ENCODE measurements at places on chromosomes 6 and 20.

DNA sequence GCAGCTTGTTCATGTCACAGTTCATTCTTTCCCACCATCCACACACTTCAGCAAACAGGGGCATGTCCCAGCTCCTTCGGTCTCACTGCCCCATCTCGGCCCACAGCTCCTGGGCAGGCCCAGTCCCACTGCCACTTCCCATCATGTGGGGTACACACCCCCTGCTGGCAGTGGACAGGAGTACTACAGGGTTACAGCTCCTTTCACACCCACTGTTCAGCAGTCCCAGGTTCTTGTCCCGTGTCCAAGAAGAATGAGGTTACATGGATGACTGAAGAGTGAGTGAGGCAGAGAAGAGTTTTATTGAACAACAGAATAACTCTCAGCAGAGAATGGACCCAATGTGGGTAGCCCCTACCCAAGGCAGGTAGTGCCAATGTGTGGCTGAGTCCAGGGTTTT, 77.8 kb upstream of the SMLR1 start:
- DNase-seq, result no peak

DNA sequence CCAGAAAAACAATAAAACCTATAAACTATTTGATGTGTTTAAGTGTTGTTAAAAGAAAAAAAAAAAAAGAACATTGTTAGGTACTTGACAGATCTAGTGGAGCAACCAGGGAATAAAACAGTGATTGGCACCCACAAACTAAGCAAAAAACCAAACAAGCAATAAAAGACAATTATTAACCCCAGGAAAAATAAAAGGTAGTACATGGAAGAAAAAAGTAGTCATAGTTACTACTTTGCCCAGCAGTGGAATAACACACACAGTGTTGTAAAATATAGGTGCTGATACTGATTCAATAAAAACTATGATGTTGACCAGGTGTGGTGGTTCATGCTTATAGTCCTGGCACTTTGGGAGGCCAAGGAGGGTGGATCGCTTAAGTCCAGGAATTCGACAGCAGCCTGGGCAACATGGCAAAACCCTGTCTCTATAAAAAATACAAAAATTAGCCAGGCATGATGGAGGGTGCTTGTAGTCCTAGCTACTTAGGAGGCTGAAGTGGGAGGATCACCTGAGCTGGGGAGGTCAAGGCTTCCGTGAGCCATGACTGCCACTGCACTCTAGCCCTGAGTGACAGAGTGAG, 43.9 kb downstream of the PIGU start:
- no peak for DNase-seq

DNA sequence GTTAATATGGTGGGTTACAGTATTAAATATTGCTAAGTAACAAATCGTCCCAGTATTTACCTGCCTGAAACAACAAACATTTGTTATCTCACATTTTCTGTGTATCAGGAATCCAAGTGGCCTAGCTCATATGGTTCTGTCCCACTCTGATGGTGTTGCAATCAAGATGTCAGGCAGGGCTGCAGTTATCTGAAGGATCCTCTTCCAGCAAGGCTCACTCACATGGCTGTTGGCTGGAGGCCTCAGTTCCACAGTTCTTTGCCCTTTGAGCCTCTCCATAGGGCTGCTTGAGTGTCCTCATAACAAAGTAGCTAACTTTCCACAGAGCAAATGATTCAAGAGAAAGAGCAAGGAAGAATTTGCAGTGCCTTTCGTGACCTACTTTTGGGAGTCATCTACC, 17.7 kb downstream of the RAB22A start:
- DNase-seq, result no peak

DNA sequence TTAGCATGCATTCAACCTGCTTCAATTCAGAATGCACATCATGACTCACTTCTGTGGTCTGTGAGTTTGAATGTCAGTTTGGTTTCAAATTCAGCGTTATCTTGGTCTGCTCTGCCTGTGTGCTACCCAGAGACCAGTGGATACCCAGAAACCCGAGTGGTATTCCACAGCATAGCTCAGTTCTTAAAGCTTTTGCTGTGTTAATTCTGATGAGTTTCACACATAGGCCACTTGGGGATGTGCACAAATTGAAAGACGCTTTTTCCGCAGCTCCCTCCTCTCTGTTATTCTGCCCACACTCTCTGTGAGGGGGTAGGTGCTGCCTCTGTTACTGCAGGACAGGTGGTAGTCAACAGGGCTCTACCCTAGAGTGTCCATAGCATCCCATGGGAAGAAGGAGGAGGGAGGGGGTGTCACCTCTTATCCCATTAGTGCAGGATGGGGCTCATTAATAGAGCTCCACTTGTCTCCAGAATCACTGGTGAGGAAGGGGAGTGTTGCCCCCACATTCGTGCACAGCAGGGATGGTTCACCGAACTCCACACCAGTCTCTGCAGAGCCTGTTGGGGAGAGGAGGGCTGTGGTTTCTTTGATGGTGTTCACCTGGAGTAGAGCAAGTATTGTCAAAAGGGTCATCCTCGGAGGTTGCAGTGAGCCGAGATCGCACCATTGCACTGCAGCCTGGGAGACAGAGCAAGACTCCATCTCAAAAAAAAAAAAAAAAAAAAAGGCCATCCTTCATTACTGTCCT, 29.2 kb upstream of the SDCBP2 start:
- no peak for DNase-seq

- DNase-seq, result peak; percentile 20
Observed at GRCh38 chr20:9517297-9518162, 3.1 kb downstream of the LAMP5 start.

GRCh38 chr6:137754366-137754765, 112.7 kb upstream of the TNFAIP3 start:
- no peak for DNase-seq

GRCh38 chr20:17545127-17545526, 13.9 kb upstream of the BFSP1 start:
- DNase-seq, result no peak

DNA sequence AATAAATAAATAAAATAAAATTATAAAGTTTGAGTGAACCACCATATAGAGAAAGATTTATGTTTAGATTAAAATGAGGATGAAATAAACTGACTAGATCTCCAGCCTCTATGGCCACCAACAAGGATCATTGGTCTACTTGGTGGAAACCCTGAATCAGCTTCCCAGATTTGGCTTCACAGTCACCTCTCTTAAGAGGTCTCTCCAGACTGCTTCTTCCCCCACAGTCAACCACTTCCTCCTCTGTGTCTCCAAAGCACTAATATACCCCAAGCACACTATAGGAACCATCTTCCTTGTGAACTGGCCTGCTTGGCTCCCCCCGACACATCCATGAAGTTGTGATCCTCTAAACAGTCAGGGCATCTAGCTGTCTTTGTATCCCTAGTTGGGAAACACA, 529.6 kb upstream of the RNF217 start:
- no peak for DNase-seq

GRCh38 chr6:4004249-4004648, 74.7 kb downstream of the FAM217A start:
- DNase-seq, result no peak

- DNase-seq, result no peak
Observed at GRCh38 chr20:22601361-22602141, 17.2 kb upstream of the FOXA2 start.

DNA sequence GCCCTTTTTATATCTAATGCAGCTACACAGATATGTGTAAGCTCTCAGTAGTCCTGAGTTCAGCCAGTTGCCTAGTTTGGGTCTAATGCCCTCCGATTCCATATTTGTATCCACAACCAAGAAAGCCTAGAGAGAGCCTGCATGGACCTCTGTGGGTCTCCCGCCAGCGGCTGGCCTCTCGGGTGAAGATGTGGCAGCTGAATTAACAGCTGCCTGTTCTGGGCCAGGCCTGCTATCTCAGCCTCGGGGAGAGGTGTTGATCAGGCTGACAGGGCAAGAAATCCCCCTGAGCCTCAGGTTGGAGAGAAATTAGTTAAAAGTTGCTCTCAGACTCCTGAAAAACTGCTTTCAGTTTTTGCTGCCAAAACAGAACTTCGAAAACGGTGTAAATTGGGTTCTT, 19.8 kb downstream of the PTK7 start:
- no peak for DNase-seq

- no peak for DNase-seq
Observed at GRCh38 chr6:72748759-72749158, 126.9 kb downstream of the KCNQ5 start.

- peak; percentile 66 for DNase-seq
Observed at GRCh38 chr20:4014031-4014474, 1.3 kb downstream of the RNF24 start.

DNA sequence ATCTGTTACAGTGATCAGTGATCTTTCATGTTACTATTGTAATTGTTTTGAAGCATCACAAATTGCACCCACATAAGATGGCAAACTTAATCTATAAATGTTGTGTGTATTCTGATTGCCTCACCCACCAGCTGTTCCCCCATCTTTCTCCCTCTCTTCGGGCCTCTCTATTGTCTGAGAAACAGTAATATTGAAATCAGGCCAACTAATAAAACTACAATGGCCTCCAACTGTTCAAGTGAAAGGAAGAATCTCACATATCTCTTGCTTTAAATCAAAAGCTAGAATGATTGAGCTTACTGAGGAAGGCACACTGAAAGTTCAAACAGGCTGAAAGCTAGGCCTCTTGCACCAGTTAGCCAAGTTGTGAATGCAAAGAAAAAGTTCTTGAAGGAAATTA, 141.2 kb downstream of the CDK19 start:
- DNase-seq, result peak; percentile 30

DNA sequence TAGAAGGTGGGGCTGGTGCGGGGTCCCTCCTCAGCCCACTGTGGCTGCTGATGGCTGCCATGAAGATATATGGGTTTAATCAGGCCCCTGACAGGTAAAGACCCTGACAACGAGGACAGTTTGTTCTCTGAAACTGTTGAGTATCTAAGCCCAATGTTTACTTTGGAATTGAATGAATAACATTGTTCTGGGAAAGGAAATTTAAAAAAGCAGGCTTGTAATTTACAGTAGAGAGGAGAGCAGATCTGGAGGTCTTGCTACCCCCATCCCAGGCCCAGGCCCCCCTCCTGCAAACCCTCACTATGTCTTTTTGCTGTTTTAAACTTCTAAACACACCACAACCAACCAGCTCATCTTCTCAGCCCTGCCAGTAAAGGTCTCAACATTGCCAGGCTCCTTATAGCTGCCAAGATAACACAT, 171.3 kb downstream of the CDC5L start:
- DNase-seq, result no peak

- no peak for DNase-seq
Observed at GRCh38 chr6:70764706-70765105, 97.0 kb downstream of the SMAP1 start.

- no peak for DNase-seq
Observed at GRCh38 chr6:137810554-137811120, 56.4 kb upstream of the TNFAIP3 start.

- no peak for DNase-seq
Observed at GRCh38 chr20:62662422-62662821, 20.1 kb downstream of the SLCO4A1 start.

DNA sequence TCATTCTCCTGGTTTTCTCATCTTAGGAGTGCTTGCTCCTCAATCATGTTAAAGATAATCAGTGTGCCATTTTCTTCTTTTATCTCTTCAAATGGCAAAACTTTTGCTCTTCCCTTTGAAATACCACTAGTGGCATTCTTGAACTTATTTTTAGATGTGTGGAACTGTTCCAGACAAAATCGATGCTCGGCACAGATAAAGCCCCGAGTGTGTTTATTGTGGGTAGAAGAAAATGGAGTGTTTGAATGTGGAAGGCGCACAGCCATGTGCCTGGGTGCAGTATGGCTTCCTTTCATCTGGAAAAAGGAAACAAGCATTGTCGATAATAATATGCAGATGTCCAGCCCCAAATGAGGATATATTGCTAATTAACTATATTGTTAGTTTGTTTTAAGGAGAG, 42.4 kb downstream of the ISM1 start:
- DNase-seq, result no peak

Measured in NCI-H146 (cell line).